Nucleus accumbens (tissue), 56 donors: ENCODE measurements at places on chromosomes 16 and 17.

DNA sequence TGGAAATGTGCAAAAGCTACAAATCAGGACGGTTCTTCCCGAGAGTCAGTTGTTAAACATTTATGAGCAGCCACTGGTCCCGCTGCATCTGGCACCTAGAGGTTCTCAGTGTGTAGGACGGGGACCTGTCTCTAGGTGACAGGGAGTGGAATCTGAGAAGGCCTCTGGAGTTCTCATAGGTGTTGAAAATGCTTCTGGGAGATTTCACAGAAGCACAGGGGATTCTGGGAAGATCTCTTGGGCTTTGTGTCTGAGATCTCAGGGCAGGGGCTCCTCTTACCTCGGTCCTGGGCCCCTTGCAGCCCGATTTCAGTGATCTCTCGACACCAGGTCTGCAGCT is 8.9 kb downstream of the ALOX15 start:
- DNase-seq, result no peak

DNA sequence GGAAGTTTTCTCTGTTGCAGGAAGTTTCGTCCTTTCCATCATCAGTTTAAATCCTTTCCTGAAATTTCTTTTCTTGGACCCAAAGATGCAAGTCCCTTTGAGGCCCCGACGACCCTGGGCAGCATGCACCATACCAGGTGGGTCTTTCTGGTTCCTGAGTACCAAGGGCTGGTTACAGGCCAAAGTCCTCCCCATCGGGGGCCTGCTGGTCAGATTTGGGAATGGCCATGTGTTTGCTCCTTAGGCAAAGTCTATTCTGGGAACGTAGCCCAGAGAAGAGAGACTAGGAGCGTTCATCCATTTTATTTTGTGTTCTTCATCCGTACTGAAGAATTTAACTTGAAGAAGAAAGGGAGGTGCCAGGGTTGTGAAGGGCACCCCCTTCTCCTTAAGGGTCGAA is 17.5 kb upstream of the ADAM11 start:
- DNase-seq, result no peak

GRCh38 chr16:66154801-66155200 is 211.7 kb upstream of the CDH5 start:
- DNase-seq, result no peak

DNA sequence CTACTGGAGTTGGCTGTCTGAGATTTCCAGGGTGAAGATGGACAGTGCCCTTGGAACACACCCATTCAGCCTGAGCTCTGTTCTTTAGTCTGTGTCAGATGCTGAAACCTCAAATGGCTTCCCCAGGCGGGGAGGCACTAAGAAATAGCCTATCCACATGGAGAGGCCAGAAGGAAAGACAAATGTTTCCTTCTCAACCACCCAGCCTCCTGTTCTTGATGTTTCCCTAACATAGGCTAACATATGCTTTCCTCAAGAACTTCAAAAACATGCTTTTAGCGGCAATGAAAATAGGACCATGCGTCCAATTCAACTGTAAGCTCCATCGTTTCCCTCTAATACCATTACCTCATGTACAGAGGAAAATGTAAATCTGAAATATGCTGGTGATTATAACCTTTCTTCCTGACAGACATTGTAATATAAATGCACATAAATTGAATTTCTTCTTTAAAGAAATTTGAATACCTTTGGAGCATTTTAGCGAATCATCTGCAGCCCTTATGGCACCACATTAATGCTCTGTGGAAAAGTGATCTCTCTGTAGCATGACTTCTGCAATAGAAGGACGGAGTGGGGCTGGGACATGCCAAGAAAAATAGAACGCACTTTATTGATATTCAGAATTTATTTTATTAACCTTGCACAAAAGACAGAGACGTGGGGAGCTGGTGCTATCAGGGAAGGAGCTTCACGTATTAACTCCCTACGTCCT is 60.1 kb downstream of the IRX3 start:
- no peak for DNase-seq

GRCh38 chr16:84271866-84272265 is 22.8 kb upstream of the WFDC1 start:
- DNase-seq, result no peak

DNA sequence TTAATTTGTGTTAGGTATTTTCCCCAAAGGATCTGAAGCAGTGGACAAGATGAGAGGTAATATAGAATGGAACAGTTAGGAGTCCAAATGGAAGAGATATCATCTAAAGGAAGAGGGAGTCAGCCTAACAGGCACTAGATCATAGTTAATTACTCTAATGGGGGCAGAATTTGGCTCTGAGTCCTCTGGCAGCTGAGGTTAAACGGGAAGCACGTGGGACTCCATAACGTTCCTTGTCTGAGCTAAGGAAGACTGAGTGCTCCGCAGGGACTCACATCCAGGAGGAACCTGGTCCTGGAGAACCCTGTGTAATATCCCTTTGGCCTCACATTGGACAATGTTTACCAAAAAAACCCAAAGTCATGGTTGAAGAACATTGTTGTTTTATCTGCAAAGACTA is 46.6 kb upstream of the TEX2 start:
- DNase-seq, result no peak

DNA sequence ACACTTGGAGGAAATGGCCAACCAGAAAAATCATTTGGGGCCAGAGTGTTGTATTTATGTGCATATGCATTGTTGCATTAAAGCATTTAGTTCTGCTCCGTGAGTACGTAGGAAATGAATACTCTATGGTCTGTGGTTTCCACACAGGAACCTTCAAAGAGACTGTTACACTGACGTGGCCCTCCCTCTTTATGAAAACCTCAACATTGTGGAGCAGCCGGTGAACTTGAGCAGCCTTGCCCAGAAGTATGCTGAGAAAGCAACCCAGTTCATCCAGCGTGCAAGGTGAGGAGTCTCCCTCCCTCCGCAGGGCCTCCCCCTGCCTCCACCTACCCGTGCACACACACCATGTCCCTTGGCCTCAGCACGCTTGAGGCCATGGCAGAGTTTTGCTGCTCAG is 65.2 kb downstream of the ARSG start:
- DNase-seq, result no peak

GRCh38 chr16:65895906-65896305 is 470.6 kb upstream of the CDH5 start:
- no peak for DNase-seq

DNA sequence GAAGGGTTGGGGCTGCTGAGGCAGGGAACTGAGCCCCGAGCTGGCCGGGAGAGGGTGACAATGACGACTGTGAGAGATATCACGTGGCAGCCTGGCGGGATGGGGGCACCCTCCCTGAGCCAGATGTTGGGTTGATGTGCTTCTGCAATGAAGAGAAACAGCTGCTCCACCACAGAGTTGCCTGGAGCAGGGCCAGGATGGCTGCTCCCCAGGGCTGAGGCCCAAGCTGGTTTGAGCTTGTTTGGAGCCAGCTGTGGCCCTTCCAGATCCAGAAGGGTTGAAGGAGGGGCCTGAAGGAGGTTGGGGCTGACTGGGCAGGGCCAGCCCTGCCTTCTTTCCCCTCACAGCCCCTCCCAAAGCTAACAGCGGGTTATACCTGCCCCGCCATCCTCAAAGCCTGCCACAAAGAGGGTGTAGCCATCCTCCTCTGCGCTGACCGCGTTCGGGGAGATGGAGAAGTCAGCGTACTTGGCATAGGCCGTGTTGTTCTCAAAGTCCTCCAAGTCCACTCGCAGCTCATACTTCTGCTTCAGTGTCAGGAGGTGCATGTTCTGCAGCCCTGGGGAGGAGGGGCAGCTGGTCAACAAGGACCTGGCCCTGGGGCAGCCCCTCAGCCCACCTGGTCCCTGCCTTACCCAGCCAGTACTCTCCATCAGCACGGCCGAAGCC is 2.1 kb downstream of the MFAP4 start:
- DNase-seq, result peak; percentile 92

- no peak for DNase-seq
These were observed 39.8 kb upstream of the POLR3E start for GRCh38 chr16:22257440-22257839.

DNA sequence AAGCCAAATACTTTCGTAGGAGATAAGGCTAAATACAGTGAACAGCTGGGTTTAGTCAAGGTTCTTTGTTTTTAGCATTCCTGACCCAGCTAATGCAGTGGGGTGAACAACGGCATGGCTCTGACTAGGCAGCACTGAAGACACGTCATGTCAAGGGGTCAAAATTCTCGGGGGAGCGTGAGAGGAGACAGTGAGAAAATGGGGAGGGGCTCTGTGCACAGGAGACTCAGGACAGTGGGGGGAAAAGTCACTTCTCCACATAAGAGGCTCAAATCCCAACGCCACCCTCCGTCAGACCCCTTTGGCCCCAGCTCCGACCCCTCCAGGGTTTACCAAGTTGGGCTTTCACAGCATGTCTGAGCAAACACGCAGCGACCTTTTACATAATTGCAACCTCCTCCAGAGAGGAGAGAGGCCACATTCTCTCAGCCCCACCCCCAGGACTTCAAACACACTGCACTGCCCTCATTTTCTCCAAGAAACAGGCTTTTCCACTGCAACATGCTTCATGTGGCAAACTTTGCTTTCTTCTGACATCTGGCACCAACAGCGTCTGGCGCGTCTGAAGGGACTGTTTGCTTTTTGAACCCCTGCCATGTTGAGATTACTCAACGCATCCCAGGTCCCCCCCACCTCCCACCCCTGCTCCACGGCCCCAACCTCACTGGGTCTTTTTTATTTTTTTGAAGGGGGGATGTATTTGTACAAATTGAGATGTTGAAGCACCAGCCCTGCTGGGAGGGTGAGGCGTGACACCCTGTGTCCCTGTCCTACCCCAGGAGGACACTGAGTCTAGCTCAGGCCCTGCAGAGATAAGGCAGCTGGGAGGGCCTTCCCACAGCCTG is 30.0 kb downstream of the AXIN2 start:
- DNase-seq, result no peak

DNA sequence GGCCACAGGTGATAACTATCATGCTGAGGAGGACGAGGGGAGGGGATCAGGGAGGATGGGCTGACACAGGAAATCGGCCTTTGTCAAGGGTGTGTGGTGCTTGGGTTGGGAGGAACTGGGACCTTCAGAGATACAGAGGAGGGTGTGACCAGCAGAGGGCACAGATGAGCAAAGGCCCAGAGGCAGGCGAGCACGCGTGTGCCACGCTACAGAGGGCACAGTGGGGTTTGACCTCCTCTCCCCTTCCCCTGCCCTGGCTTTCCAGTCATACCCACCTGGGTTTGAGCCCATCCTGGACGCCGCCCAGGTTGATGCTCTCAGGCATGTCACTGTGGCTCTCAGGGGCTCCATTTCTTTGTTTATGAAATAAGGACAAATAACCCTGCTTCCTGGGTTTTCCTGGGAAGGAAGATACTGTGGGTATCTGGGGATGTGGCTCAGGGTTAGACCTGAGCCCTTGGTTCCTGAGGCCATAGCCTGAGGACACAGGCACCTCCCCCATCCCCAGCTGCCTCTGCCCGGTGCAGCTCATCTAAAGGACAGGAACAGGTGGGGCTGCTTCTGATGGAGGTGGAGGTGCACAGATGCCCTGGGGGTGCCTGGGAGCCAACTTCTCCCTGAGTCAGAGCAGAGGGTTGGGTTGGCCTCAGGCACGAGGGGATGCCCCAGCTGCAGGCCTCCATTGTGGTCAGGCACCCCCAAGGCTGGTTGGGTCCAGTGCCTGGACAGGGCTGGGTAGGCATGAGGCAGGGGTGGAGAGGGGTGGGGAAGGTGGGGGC is 51.8 kb downstream of the BEAN1 start:
- DNase-seq, result no peak

DNA sequence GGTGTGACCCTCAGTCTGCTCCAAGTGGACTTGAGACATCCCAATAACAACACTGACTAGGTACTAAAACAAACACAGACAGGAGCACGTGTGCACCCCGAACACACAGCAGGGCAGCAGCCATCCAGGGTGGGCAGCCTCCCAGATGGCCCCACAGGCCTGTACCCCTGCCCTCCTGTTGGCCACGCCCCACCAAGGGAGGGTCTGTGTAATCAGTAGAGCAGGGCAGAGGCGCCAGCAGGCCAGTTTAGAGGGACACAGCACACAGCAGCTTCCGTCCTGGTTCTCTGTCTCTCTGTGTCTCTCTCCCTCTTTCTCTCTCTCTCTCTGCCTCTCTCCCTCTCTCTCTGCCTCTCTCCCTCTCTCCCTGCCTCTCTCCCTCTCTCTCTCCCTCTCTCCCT is 21.4 kb downstream of the ACTG1 start:
- DNase-seq, result no peak

DNA sequence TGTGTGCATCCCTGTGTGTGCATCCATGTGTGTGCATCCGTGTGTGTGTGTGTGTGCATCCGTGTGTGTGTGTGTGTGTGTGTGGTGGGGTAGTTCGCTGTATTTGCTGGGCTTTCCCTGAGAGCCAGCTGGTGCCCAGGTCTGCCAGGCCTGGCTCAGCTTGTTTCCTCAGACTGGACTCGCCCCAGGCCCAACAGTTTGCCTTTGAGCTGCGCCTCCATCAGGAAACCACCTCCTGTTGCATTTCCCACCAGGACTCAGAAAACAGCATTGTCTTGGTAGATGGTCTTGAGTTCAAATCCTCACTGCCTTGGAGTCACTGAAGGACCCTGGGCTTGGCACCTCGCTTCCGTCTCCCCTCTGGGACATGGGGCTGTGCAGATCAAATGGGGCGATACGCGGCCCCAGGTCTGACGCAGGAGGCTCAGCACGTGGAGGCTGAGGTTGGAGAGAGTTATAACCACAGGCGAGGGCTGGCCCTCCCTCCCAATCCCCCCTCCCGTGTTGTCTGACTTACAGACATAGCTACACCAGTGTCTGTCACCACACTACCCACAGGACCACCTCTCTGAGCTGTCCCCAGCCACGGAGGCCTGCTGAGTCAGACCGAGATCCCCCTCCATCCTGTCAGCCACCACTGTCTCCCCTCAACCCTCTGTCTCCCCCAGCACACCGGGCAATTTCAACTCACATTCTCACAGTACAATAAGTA is 4.7 kb downstream of the ITGAE start:
- DNase-seq, result no peak

DNA sequence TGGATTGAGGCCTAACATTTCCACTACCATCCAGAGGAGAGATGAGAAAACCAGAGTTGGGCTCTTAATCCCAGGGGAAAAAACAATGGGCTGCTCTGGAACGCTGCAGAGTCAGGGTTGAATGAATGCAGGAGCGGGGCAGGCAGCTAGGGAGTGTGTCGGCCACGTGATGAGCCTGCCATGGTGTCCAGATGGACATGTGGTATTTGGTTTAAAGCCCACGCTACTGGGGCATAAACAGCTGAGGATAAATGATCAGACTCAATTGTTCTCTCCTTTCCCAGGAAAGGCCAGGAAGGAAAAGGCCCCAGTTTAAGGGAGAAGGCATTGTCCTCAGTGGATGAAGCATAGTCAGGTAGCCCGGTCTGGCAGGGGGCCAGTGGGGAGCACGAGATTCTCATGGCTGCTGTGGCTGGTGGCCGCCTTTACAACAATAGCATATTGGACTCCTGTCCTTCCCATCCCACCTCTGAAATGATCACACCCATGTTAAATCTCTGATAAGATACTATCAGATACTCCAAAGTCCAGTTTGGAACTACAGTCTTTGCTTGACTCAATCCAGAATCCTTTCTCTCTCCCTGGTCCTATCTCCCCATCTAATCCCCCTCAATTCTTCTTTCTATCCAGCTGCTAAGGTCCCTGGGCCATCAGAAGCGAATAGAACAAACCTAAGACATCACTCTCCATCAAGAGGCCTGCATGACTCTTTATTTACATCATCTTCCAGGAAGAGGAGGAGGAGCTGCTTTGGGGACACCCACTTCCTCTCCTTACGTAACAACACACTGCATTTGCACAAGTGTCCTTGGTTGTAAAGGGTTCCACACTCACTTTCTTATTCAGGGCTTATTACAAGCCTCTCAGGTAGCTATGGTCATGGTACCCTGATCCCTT is 20.4 kb downstream of the CA4 start:
- no peak for DNase-seq
